ENCODE measurements at places on chromosomes 2 and 18.

- DNase-seq: no peak
These were observed 297.0 kb upstream of the REV1 start for GRCh38 chr2:99786636-99787390.

DNA sequence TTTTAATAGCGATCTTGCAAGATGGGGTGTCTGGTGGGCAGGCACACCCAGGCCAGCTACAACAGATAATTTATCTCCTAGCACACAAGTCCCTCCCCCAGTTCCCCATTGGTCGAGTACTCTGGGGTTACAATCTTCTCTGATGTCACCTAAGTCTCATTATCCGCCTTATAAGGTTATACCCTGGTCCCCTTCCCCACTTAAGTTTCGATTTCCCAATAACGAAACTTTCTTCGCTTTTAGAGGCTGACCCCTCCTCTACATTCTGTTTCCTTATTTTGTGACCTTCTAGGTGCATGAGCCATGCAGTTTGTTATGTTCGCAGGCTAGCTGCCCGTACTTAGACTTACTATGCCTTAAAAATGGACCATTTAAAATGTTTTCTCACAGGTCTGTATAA lies 180.1 kb downstream of the CAPN13 start:
- DNase-seq: no peak

DNA sequence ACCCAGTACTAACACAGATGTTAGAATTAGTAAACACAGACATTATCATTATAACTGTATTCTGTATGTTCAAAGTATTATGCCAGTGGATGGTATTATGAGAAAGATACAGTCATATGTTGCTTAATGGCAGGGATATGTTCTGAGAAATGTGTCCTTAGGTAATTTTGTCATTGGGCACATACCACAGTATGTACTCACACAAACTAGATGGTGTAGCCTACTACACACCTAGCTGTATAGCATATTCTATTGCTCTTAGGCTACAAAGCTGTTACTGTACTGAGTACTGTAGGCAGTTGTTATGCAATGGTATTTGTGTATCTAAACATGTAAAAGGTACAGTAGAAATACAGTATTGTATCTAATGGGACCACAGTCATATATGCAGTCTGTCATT lies 53.8 kb downstream of the GTF3C3 start:
- no peak for DNase-seq

GRCh38 chr2:136801661-136802060 lies 36.3 kb downstream of the THSD7B start:
- DNase-seq: no peak

DNA sequence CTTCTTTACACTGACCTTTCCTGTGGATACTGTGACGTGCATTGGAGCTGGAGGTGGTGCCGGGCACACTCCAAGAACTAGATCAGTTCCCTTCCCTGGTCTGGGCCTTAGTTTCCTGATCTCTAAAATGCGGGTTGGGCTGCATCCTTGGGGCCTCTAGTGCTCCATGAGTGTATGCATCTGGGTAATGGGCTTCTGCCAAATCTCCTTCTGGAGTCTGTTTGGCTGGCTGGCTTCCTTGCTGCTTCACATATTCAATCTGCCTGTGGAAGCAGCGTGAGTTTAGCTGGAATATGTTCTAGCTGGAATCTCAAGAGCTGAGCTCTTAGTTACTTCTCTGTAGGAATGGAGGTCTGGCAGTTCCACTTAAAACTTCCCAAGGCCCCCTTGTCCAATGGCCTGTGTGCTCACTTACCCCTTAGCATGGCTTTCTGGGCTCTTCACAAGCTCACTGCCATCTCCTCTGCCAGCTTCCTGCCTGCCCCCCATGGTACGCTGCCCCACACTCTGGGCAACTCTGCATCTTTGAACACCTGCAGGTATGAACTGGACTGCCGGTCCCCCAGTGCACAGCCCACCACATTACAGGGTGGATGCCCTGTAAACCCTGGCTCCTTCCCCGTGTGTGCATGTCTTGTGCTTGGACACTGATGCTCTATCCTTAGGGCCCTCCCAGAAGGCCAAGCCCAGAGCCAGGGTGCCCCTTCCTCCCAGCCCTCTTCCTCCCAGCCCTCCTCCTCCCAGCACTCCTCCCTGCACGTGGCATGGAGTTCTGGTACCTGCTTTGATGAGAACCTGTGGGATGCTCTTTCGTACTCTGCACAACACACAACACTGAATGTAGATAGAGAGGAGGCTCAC lies 103.6 kb upstream of the SMAD2 start:
- no peak for DNase-seq

DNA sequence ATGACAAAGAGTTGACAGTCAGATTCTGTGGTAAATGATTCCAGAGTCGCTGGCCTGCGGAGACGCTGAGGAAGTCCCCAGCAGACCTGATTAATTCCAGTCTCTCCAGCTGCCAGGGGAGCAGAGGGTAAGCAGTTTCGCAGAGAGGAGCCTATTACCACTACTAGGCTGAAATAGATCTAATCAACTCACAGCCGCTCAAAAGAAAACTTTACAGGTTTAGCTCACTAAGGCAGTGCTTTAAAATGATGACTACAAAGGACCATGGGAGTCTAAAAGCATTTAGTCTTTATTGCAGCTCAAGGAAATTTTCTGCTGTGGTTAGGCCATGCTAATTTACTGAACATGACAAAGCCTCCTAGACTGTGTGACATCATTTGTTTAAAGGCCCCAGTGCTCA lies 445.6 kb upstream of the POU3F3 start:
- no peak for DNase-seq

DNA sequence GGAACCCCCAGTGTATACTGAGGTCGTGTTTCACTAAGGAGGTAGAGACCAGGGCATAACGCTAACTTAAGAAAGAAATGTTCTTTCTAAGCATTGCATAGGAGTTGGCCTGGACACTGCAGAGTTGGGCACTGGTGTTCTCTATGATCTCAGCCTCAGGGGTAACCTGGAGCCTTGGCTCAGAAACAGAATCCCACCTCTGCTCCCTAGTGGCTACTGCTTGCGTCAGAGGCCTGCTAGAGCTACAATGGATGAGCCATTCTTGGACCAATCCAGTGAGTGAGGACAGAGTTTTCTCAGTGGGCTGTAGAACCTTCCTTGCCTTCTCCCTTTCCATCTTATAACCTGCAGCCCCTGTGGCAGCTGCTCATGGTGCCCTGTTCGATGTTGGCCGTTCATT lies 324.4 kb upstream of the CELF4 start:
- DNase-seq: no peak

DNA sequence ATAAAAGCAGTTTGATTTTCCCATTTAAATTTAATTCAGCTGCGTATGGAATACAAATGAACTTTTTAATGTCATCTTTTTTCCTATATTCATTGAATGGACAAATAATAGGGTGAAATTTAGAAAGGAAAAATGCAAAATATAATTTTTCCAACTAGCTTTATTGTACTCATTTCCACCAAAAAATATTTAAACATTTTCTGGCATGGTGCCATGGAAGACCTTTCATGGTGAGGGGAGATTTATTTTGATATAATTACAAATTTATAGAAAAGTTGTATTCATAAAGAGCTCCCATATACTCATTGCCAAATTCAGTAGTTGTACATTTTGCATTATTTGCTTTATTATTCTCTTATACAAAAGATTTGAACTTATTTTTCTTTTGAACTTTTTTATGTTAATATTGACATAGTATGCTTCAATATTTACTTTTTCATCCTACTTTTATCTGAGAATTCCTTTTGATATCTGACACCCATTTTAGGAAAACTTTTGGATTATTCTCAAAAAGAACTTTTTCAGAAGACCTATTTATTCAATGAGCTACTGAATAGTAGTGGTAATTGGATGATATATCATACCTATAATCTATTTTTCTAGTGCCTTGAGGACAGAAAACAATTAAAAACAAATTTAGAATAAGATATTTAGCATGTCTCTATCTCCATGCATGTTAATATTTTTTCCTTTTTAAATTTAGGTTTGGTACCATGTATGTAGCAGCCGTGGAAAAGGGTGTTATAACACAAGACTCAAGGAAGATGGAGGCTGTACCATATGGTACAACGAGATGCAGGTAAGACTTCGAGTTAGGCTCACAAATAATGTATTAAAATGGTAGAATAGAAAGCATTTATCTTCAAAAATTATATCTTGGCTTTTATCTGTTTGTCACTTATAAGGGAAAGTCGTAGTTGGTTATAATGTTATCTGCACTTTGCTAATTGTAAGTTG lies 37.5 kb downstream of the DDX1 start:
- no peak for DNase-seq

GRCh38 chr2:15238028-15238427 lies 323.1 kb downstream of the NBAS start:
- no peak for DNase-seq

- DNase-seq: no peak
These were observed 199.6 kb upstream of the FBXO11 start for GRCh38 chr2:48105848-48106247.

DNA sequence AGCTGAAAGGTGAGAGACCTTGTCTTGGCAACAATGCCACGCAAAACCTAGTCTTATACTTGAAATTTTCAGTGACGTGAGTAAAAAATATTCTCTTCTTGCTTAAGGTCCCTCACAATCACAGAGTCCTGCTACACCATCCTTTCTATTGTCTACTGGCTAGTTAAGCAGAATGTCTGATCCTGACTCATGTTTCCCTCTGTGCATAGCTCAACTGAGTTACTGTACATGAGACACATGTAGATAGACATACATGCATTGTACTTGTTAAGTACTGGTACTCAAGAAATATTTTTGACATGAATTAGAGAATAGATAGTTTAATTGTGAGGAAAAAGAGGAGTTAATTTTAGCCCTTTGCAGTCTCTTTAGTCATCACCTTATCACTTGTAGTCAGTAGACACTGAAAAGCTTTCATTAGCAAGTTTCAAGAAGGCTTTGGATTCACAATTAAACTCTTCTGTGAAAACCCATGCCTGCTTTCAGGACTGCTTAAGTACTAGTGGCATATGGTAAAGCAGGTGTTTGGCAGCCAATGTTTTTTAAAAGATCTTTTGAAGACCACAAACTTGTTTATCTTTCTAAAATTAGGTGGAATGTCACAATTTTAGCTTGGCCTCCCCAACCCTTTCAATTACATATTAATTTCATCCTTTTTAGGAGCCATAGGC lies 158.7 kb upstream of the CCDC150 start:
- no peak for DNase-seq

DNA sequence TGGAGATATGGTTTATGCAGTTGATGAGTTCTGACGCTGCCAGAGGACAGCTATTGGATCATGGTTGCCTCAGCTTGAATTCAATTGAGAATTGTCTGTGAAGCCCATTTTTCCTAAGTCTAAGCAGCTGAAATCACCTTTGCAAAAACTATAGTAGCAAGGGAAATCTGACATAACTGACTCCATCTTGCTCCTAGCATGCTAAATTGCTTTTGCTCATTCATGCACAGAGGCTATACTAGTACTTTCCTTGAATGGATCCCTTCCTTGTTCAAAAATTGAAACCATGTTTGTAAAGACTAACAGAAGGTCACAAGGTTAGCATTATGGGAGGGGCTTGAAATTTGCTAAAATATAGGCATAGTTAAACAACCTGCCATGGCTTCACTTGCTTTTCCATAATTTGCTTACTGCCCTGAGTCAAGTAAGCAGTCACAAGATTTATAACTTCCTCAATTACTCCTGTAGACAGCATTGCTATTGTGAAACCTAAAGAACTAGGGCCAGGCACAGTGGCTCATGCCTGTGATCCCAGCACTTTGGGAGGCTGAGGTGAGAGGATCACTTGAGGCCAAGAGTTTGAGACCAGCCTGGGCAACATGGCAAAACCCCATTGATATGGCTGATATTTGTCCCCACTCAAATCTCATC lies 41.2 kb downstream of the CHRNA1 start:
- DNase-seq: no peak

- DNase-seq: no peak
These were observed 69.1 kb upstream of the CTLA4 start for GRCh38 chr2:203798296-203799087.

- DNase-seq: no peak
These were observed 31.8 kb upstream of the RMDN2 start for GRCh38 chr2:37893327-37893726.

- DNase-seq: no peak
These were observed 26.6 kb upstream of the TCF7L1 start for GRCh38 chr2:85106489-85107180.

DNA sequence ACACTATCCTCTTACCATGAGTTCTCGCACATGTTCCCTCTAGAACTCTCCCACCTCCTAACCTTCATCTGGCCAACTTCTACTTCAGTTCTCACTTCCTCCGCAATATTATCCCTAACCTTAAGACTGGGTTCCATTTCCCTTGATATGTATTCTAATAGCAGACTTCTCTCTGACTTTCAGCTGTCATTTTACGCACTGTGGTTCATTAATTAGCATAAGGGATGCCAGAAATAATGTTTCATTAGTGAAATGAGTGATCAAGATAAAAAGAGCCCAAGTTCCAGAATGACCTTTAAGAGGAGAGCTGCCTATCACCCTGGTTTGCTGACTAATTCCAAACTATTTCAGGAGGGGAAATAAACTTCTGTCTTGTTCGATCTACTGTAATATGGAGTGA lies 108.6 kb upstream of the CCDC150 start:
- no peak for DNase-seq

- no peak for DNase-seq
These were observed 149.4 kb downstream of the DTNA start for GRCh38 chr18:34859496-34859895.

DNA sequence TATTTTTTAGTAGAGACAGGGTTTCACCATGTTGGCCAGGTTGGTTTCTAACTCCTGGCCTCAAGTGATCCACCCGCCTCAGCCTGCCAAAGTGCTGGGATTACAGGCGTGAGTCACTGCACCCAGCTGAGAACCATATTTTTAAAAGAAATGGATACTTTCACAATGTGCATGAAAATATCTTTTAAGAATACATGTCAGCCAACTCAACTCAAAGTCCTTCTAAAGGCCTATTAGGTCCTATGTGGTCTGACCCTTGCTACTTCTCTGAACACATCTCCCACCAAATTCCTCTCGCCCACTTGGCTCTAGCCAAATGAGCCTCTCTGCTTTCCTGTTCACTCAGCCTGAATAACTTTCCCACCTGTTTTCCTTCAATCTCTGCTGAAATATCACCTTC lies 119.6 kb downstream of the MTX2 start:
- DNase-seq: no peak

GRCh38 chr2:234678711-234679110 lies 181.8 kb upstream of the ARL4C start:
- no peak for DNase-seq

DNA sequence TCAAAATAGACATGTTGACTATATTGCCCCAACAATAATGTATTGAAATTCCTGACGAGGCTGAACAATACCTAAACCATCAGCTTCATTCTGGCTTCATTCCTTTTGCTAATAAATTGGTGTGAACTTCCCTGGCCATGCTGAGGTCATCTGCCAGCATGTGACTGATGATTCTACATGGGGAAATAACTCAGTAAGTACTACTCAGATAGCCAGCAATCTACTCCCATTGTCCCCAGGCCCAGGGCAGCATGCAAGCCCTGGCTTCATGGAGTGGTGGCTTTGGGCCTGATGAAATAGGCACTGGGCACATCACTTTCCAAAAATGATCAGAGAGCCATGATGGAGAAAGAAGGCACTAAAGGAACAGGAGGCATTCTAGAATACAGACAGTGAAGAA lies 468.5 kb upstream of the PIK3C3 start:
- no peak for DNase-seq

GRCh38 chr2:69948032-69948962 lies 13.1 kb downstream of the ASPRV1 start:
- DNase-seq: no peak

All from activated CD4-positive, alpha-beta T cell treated with anti-CD3 and anti-CD28 coated beads, Interleukin-2, amount 50 U/mL, for 4 hours (primary cell).